ENCODE measurements at places on chromosomes 3 and 15. TPM values are rescaled to one million over a fixed set of nuclear protein-coding genes. Genes with fewer than 3 reads are reported as not detected.

AADACL2 gene
- not detected for total RNA-seq

CHP1 gene
- total RNA-seq = 75.2 TPM

C3orf22 gene
- total RNA-seq = not detected

RRP9 gene
- total RNA-seq = 56.8 TPM

CYP1A2 gene
- total RNA-seq = not detected

MUC13 gene
- not detected for total RNA-seq

SAMD7 gene
- total RNA-seq = not detected

MME gene
- 61.6 TPM for total RNA-seq

CEMIP gene
- 0.06 TPM for total RNA-seq

NXPE3 gene
- total RNA-seq = 11.5 TPM

CCDC39 gene
- total RNA-seq = not detected

SSR3 gene
- 171 TPM for total RNA-seq

CDHR4 gene
- total RNA-seq = not detected

NMNAT3 gene
- total RNA-seq = 2.5 TPM

ATP8B4 gene
- total RNA-seq = not detected

RAB6B gene
- total RNA-seq = 2.8 TPM

PARL gene
- total RNA-seq = 58.2 TPM

SOX14 gene
- total RNA-seq = not detected

GRAMD2A gene
- total RNA-seq = 1.8 TPM

All from epithelial cell of proximal tubule (primary cell).